Fibroblast of upper back skin (primary cell): ENCODE measurements at places on chromosomes 2 and 18.

GRCh38 chr2:135663148-135663700 is 78.4 kb upstream of the UBXN4 start:
- no peak for DNase-seq

- peak; percentile 76 for DNase-seq
Observed at GRCh38 chr18:56083097-56083521, 495.1 kb upstream of the TCF4 start.

DNA sequence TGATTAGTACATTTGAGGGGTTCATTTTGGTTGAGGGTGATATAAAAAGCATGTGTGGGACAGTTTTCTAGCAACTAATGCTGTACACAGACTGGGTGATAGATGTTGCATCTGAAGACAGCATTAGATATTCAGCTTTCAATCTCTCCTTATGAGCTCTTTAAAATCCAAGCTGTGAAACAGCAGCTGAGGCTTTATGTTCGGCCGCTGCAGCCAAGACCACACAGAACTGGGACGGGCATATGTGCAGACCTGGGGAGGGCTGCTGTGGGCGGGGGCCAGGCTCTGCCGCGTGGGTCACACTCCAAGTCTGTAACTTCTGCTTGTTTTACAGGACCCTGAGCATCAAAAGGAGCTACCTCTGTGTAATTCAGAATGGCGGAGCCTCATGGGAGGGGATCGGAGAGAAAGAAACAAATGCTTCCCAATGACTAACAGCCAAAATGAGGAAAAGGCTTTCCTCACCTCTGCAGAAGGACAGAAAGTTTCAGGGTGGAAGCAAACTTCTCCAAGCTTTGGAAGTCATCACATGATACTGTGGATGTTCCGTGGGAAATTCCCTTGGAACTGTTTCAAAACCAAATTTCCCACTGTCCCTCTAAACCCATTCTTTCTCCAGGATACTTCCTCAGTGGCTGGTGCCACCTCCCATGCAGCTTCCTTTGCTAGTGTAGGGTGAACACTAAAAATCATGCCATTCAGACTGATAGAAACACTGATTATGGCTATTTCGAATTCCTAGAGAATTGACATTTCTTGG is 711.9 kb upstream of the ID2 start:
- DNase-seq, result no peak

- DNase-seq, result no peak
Observed at GRCh38 chr2:96203130-96204028, 5.2 kb downstream of the STARD7 start.

- DNase-seq, result peak; percentile 45
Observed at GRCh38 chr2:222208010-222208690, 90.6 kb downstream of the PAX3 start.
